NCI-H187 treated with DMSO at 0.1 percent for 48 hours (cell line): ENCODE measurements at places on chromosomes 3 and 15.

GRCh38 chr3:106617276-106617675 is 748.5 kb upstream of the CBLB start:
- no peak for DNase-seq

- no peak for DNase-seq
These were observed 16.8 kb upstream of the SLC41A3 start for GRCh38 chr3:126100634-126101301.

DNA sequence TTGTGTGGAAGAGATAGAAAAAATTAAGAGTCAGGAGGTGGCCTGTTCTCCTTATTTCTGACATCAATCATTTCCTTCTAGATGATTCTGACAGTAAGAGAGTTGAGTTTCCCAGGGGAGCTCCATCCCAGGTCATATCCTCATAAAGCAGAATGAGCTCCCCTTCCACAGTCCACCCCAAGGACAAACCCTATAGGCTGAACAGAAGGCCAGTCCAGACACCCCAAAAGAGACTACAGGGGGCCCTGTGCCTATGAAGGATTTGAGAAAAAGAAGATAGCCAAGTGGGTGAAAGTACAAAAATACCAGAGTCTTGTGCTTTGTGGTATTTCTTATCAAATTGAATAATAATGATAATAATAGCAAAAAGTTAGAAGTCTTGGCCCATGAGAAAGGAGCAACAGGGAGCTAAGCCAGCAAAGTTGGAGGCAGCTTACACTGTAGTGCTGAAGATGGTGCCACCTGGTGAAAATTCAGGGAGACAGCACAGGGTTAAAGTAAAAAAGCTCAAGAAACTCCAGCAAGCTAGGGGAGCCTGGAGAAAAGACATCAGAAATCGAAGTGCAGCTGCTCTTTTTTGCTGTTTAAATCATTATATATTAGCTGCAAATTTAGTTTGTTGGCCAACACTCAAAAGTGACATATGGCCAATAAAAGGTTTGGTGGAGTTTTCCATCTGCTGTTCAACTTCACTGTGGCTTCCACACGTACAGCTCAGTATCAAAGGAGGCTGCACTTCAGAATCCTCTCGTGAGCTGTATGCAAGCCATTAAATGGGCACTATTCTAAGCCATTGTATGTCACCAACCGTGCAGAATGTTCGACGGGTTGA is 35.8 kb upstream of the SLC24A5 start:
- no peak for DNase-seq

DNA sequence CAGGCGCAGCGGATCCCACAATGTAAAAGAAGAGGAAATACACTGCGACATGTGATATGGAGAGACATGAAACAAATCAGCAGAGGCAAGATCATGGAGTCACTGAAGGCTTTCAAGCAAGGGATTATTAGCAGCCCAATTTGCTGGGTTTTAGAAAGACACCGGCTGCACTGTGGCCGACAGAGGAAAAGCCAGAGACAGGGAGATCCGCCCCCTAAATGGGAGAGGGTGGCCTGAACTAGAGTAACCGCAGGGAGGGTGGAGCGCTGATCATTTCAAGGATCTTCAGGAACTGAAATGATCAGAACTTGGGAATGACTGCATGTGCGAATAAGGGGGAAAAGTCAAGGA is 612 bp upstream of the C15orf40 start:
- DNase-seq = no peak

- no peak for DNase-seq
These were observed 49.2 kb downstream of the PDZRN3 start for GRCh38 chr3:73575519-73575918.

GRCh38 chr15:60721707-60722106 is 242.8 kb upstream of the ICE2 start:
- no peak for DNase-seq

GRCh38 chr15:82139823-82140268 is 94.0 kb upstream of the MEX3B start:
- DNase-seq = no peak

DNA sequence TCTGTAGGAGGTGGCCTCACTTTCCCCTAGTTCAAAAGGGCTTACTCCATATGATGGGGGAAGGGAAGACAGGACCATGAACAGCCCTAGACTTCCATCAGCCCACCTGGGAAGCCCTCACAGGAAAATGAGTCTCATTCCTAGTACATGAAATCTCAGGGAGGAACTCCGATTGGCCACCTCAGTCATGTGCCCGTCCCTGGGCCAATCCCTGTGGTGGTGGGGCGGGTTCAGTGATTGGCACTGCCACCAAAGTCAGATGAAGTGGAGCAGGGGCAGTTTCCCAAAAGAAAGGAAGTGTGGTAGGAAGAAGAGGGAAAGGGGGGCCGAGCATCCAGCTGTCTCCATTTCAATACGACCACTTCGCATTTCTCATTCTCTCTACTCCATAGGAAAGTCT is 25.9 kb upstream of the GP9 start:
- DNase-seq = no peak

- DNase-seq = no peak
These were observed 49.4 kb downstream of the CPN2 start for GRCh38 chr3:194301730-194302129.

DNA sequence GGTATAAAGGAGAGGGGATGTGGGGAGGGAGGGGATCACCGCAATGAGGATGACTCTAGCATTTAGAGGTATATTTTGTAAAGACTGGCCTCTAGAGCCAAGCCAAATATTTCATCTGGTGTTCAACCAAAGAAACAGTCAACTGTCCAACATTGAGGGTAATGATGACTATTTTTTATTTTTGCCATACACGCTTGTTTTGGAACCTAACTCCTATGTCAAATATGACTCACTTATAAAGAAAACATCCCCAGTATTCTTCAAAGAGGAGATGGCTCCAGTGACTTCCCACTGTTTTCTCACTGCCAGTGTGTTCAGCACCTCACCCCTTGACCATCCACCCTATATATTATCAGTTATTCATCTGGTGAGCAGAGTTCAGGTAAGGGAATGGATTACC is 77.3 kb downstream of the WNT5A start:
- no peak for DNase-seq

DNA sequence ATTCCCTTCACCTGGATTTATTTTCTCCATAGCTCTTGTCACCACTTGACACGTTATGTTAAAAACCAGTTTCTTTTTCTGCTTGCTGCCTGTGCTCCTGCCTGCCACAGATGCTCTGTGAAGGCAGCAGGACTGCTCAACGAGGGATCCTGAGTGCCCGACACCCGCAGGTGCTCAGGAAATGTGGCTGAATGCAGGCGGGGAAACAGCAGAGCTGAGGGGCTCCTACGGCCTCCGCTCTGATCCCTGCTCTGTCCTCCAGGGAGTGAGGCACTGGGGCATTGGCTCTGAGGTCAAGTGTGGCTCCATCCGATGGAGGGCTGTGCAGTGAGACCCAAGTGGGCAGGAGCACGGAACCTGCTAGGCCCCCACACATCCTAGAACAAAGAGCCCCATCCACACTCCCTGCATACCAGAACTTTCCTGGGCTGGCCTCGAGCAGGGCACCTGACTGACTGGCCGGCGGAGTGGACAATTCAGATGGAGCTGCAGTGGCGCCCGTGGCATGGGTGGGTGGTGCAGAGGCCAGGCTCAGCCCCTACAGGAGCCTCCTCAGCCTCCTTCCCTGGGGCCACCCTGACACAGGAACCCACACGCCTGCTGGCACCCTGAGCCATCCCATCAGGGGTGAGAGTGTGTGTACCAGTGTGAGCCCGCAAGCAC is 27.9 kb downstream of the IQSEC1 start:
- DNase-seq = no peak

GRCh38 chr3:178966299-178967176 is 105.1 kb downstream of the ZMAT3 start:
- DNase-seq = no peak

- DNase-seq = no peak
These were observed 269.3 kb downstream of the SLC9A9 start for GRCh38 chr3:143578810-143579435.

DNA sequence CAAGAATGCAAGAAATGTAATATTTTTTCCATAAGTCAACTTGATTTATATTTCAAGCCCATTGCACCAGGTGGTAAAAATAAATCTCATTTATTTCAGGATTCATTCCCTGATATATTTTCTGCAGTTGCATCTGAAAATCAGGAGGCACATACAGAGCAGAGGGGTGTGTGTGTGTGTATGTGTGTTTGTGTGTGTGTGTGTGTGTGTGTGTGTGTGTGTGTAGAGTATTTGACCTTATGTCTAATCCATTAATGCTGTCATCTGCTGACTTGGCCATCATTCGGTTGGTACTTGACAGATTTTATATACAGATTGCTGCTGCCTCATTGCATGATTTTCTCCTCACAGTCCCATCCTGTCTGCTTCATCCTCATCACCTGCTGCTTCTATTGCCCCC is 118.5 kb downstream of the SERPINI1 start:
- DNase-seq = no peak

GRCh38 chr3:69838696-69839515 is 99.6 kb downstream of the MITF start:
- no peak for DNase-seq

DNA sequence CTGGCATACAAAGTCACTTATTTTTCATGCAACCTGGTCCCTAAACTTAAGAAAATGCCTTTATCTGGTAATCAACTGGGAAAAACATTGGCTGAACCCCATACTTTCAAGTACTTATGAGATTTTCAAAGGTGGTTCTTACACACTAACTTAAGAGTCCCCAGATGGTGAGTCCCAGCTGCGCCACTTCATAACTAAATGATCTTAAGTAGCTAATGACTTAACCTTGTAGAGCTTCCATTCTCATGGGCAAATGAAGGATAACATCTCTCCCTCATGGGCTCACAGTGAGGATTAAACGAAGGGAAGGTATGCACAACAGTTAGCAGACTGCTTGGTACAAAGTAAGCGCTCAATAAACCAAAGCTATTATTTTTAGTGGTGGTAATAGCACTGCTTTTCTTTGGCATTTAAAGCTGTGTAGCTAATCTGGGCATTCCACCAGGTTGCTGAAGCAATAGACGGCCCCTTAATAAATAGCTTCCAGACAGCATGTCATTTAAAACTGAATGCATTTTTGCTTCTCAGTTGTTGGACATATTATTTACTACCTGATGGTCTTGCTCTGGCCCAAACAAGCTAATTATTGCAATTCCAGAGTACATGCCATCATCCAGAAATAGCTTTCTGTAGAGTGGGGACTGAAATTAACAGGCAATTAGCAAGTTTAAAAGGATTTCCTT is 55.4 kb downstream of the LIPC start:
- DNase-seq = no peak

GRCh38 chr3:185561374-185561943 is 9.1 kb upstream of the LIPH start:
- no peak for DNase-seq

DNA sequence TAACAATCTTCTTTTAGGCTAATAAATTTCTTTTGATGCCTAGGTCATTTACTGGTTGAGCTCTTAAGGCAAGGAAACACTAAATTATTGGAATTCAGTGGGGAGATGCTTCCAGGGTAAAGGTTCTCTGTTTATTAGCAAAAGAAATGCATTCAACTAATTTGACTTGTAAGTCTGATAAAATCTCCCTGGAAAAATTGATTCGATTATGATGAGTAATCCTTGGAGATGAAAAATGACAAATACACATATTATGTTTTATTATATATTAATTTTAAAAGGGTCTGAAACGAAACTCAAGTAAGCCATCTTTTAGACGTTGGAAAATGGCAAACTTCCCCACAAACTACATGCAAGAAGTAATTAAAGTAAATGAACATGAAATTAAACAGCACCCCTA is 328.0 kb downstream of the FOXP1 start:
- no peak for DNase-seq

DNA sequence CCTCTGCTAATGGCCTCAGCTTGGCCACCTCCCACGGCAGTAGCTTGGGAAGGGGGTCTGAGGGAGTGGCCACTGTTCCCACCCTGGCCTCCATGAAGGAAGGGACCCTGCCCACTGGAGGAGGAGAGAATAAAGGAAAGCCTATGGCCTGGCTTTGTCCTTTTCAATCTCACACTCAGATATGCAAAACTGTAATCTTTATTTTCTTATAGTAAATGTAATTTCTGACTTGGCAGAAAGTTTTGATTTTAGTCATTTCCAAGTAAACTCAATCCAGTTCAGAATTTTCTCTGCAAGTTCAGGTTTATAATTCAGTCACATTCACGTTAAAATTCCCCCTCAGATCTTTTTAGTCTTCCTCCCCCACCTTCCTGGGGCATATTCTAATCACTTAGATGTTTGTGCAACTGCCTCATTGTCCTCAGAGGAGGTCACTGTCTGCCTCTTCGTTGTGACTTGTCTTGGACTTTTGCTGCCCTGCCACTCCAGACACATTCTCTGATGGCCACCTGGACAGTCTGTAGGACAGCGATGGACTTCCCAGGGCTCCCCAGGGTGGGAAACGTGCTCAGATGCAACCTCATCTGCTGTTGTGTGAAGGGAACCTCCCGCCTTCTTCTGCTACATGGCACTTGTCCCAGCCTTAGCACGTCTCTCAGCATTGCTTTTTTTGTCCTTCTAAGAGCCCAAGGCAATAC is 222.8 kb upstream of the TBL1XR1 start:
- DNase-seq = no peak

GRCh38 chr15:98439523-98439942 is 208.8 kb upstream of the IGF1R start:
- no peak for DNase-seq

DNA sequence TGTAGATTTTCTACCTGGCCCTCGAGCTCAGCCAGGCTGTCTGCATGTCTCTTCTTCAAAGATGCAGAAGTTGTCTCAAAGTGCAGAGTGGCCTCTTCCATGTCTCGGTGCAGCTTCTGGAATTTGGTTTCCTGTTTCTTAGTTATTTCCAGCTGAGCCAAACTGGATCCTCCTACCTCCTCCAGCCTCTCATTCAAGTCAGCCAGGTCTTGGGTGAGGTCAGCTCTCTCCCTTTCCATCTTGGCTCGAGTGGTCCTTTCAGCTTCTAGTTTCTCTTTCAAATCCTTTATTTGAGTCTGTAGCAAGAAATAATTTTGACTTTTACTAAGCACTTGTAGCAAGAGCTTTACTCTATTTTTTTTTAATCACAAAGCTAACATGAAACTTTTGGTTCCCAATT is 81.8 kb downstream of the MYH15 start:
- no peak for DNase-seq

GRCh38 chr3:487614-488013 is 291.1 kb downstream of the CHL1 start:
- no peak for DNase-seq

- no peak for DNase-seq
These were observed 78.0 kb upstream of the SNRPA1 start for GRCh38 chr15:101372960-101373525.

- no peak for DNase-seq
These were observed 36.3 kb upstream of the PLA2G4E start for GRCh38 chr15:42056934-42057798.
